ENCODE measurements at places on chromosomes 3 and 15.
A peak's percentile ranks its signal among the peaks of the same experiment; 100 is the strongest.

- no peak for DNase-seq
These were observed 51.8 kb upstream of the RFX7 start for GRCh38 chr15:56295433-56295832.

DNA sequence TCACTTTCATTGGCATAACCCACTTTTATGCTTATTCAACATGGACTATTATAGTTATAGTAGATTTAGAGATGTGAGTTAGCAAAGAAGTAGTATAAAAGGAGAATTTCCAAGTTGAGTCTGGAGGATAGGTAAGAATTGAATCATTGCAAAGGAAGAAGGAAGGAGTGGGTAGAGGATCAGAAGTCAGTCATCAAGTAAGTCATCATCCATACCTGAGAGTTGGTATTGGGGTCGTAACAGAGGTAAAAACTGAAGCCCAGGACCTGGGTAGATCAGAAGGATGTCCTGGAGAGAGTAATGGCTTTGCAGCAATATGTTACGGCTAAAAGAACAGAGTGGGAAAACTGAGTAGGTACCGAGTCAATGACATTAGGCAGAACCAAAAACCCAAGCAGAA lies 265.7 kb downstream of the SUCLG2 start:
- no peak for DNase-seq

DNA sequence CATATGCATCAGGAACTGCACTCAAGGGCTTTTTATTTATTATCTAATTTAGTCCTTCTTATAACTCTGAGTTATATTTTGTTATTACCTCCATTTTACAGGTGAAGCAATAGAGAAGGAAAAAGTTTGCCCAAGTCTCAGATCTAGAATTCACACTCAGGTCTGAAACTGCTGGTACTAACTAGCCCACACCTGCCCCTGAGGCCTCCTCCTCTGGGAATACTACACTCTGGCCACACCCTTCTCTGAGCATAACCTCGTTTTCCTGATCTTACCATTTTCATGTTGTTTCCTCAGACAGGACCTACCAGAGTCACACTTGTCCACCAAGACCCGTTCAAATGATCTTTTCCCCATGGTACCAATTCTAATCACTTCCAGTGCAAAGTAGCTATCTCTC lies 94.1 kb upstream of the CHRM5 start:
- DNase-seq: no peak

- DNase-seq: no peak
These were observed 11.3 kb upstream of the ANKRD63 start for GRCh38 chr15:40293905-40294895.

- DNase-seq: no peak
These were observed 22.7 kb upstream of the ZNF639 start for GRCh38 chr3:179299999-179300613.

- DNase-seq: peak; percentile 55
These were observed at the start of gene SUMF1 for GRCh38 chr3:4466741-4467521. Gene SUMF1 (minus strand): TSS chr3:4467269. CDS start chr3:4467245, 24 bp downstream.

DNA sequence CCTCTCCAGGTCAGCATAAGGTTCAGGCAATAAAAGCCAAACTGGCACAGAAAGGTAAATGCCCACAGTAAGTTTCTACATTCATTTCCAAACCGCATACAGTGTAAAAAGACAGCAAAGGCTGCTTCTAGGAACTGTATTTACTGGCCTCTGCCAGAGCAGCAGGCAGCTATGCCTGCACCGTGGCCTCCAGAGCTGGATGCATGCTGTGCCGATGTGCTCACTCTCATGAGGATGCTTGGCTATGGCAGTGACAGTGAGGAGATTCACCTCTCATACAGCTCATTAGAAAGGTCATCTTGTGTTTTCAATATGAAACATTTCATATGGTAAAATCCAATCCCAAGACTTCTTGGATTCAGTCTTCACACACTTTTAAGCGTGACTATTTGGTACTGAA lies 50.3 kb downstream of the UBP1 start:
- no peak for DNase-seq

DNA sequence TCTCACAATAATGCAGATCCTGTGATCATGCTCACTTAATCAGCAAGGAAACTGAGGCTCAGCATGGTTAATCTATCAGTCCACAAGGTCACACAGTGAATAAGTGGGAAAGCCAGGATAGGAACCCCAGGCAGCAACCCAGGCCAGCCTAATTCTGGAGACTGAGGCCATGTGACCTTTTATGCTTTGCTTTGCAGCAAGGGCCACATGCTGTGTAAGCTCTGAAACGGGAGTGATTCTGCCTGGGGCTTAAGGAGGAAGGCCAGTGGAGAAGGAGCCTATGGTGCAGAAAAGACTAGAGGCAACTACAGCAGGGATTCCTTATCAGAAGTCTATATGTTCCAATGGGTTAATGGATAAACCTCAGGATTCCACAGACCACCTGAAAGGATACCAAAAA lies 157.6 kb upstream of the PPP2R3A start:
- DNase-seq: no peak

DNA sequence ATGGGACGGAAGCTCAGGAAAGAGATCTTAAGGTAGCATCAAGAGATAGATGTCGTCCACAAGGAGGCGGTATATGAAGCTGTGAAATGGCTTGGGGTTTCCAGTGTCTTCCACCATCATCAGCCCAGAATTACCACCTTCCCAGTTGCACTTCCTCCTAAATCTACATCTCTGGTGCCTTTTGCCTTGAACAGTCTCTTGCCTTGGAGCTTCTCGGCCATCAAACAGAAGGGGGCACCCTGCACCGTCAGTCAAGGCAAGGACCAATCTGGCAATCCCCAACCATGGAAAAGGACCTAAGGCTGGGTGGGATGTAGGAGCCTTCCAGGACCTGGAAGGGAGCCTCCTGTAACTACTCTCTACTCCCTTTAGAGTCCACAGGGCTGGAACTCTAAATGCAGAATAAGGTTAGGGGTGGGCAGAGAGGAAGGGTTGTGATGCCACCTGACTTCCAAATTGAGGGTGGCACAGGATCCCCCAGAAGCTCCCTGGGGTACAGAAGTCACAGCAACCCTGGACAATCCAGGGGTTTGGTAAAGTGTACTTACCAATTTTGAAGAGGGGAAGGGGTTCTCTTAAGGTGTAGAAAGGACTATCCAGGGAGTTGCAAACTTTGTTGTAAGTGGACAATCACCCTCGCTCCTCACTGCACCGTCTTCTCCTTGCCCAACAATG lies 1.0 kb upstream of the RYR3 start:
- no peak for DNase-seq

- DNase-seq: no peak
These were observed 68.7 kb downstream of the AP4E1 start for GRCh38 chr15:50977162-50977561.

GRCh38 chr15:53978253-53978906 lies at the start of gene UNC13C:
Gene UNC13C (plus strand): TSS chr15:53978441. CDS start chr15:54012904, 34,463 bp downstream.
- DNase-seq: no peak

DNA sequence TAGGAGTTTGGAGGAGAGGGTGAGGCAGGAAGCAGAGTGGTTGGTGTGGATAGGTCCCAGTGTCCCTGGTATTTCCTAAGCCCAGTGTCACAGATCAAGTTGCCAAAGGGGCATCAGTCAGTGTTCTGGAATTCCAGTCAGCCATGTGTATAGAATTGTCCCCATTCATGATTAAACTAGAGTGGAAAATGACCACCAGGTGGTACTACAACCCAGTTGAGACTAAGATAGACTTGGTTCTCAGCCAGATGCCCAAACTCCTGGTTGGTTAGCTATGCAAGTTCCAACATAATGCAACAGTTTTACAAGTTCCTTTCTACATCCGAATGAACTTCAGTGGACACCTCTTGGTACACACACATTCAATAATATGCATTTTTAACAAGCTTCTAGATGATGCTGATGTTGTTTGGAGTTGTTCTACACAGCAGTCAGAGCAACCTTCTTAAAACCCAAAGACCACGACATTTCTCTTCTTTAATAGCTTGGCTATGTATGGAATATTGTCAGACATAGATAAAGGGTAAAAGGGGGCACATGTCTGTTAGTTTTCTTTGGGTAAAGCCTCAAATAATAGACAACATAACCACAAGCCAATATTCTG lies 8.4 kb upstream of the ATR start:
- DNase-seq: no peak

GRCh38 chr3:30146978-30147377 lies 459.4 kb upstream of the TGFBR2 start:
- no peak for DNase-seq

- DNase-seq: no peak
These were observed 409.6 kb downstream of the UNC13C start for GRCh38 chr15:54387799-54388198.

DNA sequence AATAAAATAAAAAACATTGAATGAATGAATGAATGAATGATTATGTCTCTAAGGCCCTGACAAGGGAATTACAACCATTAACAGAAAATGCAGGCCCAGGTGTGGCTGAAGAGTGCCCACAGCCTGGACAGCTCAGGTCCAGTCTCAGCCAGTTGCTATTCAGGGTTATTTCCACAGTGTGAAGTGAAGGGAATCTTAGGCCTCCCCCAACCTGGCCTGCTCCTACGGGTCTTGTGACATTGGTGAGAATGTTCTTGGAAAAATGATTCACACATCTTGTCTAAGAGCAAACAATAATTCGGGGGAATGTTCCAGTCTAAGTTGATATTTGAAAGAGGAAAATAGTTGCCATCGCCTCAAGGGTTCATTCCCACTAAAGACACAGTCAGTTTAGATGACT lies 37.0 kb downstream of the MINDY4B start:
- DNase-seq: no peak

GRCh38 chr3:195900436-195901355 lies 7.7 kb downstream of the TNK2 start:
- no peak for DNase-seq

DNA sequence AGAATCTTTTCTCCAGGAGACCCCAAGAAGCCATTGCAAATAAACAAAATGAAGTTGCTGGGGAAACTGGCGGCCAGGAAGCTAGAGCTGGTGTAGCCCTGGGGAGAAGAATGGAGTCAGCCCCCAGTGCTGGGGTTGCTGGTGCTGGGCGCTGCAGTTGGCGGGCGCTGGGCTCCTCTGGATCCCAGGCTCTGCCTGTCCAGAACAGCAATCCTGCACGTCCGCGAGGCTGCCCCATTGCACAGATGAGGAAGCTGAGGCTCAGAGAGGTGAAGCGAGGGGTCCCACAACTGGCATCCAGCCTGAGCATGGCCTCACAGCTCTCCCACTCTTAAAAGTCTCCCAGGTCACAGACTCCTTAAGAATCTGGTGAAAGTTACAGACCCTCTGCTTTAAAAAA lies 161.1 kb downstream of the OR4M2 start:
- no peak for DNase-seq

- DNase-seq: no peak
These were observed 45.4 kb upstream of the CAPN7 start for GRCh38 chr3:15160662-15161061.

GRCh38 chr3:133561679-133562078 lies 11.8 kb upstream of the CDV3 start:
- no peak for DNase-seq

DNA sequence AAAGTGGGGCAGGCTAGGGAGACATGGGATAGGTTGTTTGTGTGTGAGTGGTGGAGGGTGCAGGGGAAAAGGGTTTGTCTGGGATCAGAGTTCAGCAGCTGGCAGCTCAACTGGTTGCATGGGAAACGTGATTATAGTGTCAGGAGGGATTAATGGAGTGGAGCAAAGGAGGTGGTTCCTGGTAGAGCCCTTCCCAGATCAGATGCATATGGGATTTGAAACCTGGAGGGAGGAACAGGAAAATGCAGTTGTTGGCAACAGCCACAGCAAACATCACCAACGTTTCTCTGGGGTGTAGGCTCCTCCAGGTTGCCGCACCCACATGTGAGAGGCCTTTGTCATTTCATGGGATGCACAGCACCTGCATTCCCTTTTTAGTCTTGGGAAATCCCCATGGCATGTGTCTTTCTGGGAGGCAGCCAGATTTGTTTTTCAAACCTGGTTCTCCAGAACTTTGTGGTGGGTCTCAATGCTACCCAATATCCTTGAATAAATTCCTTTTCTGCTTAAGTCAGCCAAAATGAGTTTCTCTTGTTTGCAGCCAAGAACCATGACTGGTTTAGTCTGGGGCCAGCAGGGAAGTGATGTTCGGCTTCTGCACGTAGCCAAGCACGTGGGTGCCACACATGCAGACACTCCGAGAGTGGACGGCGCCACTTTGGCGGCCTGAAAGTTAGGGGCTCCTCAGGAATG lies 61.3 kb downstream of the BDH1 start:
- no peak for DNase-seq

GRCh38 chr3:177438596-177439220 lies 241.4 kb upstream of the TBL1XR1 start:
- DNase-seq: no peak

- peak; percentile 59 for DNase-seq
These were observed 23.2 kb downstream of the RPLP1 start for GRCh38 chr15:69475769-69476358.

DNA sequence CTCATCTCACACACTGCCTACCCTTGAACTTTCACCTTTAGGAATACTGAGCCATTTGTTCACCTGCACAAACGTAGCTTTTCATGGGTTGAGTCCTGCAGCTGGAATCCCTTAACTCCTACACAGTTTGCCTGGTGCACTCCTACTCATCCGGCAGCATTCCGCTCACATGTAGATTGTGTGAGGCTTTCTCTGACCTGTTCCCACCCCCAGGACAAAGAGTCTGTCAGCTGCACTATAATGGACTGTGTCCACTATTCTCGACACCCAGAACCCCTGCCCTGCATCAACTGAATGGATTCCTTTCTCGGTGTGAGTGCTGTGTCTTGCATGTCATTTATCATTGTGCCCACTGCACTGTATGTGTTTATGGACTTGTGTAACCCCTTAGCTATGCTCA lies 54.9 kb downstream of the EPHB3 start:
- DNase-seq: no peak

- no peak for DNase-seq
These were observed 2.6 kb downstream of the ZNF710 start for GRCh38 chr15:90003736-90004135.

GRCh38 chr15:70340494-70340870 lies 242.8 kb upstream of the TLE3 start:
- no peak for DNase-seq

- no peak for DNase-seq
These were observed 6.4 kb upstream of the GHRL start for GRCh38 chr3:10299175-10299574.

DNA sequence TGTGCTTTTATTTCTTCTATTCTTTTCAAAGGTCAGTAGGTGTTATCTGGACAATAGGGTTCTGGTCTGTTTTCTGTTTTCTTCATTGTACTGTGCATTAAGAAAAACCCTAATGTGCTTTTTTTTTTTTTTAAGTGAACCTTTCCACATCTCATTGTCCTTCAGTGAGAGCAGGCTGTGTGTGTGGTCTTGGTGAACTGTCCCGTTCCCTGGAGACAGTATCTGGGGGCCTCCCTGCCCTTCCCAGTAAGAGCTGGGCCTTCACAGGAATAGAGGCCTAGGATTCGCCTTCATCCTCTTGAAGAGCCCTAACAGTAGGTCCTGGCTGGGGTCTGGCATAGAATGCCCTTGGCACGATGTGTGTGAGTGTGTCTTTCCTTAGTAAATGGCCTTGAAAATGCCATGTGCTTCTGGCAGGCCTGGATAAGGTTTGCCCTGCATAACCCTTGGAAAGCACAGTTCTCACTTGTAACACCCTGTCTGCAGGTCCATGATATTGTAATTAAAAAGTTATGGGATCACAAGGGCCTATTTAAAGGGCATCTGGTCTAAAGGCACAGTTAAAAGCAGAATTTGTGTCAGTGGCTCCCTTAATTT lies 81.2 kb downstream of the IGF1R start:
- DNase-seq: no peak

All from stimulated activated CD8-positive, alpha-beta memory T cell treated with anti-CD3 and anti-CD28 coated beads, Interleukin-7, amount 100 ng/mL, for 1 hour (primary cell).